Activated CD4-positive, CD25-positive, alpha-beta regulatory T cell treated with anti-CD3 and anti-CD28 coated beads, Interleukin-2, amount 50 U/mL, for 24 hours (primary cell): ENCODE measurements at places on chromosomes 12 and 14.

DNA sequence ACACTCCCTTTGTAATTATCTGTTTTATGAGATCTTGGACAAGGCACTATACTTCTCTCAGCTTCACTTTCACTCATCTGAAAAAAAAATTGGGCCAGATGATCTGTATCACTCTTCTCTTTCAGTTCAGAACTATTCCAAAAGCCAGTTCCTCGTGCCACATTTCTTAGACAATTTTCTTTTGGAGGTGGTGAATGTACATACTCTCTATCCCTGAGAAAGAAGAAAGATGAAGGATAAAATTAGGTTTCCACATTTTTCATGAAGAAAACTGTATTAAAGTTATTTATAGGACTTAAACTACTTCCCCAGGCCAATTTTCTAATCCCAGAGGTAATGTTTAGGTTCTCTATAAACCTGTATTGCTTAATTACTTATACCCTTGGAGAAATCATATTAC lies 171.6 kb downstream of the SLC6A15 start:
- no peak for ATAC-seq

DNA sequence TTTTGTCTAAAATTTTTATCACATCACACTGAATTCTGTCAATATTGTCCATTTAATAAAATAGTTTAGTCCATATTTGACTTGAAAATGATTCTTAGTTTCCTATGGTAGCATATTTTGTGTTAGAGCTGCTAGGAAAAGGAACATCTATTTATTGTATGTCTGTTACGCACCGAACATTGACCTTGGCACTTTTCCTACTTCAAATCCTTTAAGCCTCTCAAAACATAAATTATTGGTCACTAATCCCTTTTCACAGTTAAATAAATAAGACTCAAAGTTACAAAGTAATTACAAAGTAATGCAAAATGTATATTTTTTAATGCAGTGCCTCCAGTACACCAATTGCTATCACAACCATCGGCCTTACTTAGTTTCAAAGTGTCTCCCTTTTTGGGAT lies 28.5 kb downstream of the DCN start:
- ATAC-seq = no peak

DNA sequence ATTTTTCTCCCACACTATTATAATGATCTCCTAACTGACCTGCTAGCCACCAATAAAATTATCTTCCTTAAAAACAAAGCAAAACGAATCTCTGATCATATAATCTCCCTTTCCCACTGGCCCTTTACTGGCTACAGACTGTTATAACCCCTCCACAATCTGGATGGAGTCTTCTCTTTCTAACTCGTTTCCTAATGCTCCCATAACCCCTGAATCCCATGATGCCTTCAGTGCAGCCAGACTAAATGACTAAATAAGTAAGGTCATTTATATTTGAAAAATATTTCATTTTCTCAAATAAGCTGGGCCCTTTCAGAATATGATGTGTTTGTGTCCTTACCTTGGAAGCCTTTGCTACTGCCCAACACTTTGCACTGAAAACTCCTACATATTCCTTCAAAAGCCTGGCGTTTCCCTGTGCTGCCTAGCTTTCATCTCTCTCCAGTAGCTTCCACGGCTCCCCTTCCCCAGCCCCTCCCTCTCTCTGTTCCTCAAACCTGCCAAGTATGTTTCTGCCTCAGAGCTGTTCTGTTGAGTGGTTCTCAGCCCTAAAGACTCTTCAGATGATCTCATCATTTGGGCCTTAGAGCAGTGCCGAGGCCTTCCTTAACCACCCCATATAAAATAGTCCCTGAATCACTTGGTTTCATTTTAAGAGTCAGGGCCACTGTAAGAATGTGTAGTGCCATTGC lies 91.7 kb downstream of the MYRFL start:
- no peak for ATAC-seq

GRCh38 chr12:130198663-130199060 lies 36.4 kb downstream of the FZD10 start:
- ATAC-seq = no peak

- no peak for ATAC-seq
These were observed 1.1 kb upstream of the VCPKMT start for GRCh38 chr14:50117456-50117855.

DNA sequence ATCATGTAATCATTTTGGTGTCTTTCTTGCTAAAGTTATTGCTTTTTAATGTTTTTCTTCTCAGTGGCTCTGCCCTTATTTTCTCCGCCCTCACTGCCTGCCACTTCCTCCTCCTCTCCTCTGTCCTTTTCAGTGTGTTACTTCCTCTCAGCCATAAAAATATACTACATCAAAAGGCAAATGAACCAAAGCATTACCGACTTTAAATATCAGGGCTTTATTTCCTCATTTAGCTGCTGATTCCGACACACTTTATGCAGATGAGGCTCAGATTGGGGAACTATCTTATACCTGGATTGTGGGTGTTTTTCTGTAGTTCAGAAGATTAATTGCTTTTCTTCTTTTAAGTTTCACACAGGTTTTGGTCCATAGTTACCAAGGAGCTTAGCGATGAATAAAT lies 118.1 kb downstream of the CMAS start:
- peak; percentile 45 for ATAC-seq

DNA sequence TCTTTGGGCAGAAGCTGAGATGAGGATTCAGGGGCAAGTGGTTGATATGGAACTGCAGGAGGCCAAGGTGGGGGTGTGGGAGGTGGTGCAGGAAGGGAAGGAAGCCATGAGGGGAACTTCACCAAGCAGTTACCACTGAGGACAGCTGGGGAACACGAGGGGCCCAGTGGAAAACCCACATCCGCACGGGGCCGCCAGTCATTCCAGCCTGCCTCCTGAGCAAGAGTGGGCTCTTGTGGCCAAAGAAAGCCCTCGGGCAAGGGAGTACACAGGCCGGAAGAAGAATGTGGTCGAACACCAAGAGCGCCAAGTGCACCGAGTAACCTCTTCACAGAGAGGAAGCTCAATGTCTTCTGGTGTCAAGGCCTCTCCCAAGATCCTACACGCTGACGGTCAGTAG lies 252.2 kb upstream of the FOXN3 start:
- ATAC-seq = no peak

- no peak for ATAC-seq
These were observed 366.3 kb upstream of the FAR2 start for GRCh38 chr12:28782812-28783211.

DNA sequence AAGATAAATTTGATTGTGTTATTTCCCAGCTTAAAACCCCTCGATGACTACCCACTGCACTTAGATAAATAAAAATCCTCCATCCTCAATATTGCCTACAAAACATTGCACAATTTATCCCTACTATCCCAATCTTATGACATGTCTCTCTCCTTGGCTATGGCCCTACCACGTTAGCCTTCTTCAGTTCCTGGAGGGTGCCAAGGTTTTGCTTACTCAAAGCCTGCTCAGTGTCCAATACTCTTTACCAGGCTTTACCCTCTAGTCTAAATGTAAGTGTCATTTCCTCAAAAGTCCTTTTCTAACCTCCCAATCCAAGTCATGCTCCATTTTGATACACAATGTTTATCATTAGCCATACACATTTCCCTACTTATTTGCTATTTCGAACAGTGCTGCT lies 35.0 kb upstream of the PPM1A start:
- ATAC-seq = no peak

DNA sequence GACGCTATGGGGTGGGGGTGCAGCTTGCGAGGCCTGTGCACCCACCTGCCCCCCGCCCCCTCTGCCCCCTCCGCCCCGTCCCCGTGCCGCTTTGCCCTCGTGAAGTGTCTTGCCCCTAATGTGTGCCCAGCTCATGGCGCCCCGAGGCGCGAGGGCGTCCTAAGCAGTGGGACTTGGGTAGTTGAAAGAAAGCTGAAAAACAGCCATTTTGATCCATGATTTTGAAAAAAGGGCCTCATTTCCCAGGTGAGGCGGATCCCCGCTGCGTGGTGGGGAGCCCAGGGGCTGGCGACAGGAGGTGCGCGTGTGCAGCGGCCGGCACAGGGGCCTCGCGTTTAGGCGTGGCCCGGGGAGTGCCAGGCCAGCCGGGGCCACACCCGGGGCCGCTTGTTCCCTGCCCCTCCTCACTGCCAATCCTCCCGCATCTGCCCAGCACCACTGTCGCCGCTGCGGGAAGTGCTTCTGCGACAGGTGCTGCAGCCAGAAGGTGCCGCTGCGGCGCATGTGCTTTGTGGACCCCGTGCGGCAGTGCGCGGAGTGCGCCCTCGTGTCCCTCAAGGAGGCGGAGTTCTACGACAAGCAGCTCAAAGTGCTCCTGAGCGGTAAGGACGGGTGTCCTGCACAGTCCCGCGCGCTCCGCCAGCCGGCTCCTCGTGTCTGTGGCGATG lies 11.8 kb downstream of the ZFYVE21 start:
- no peak for ATAC-seq

- ATAC-seq = no peak
These were observed 81.9 kb upstream of the TSPAN8 start for GRCh38 chr12:71239731-71240130.

GRCh38 chr12:56630180-56630632 lies at the start of gene BAZ2A:
BAZ2A (minus strand) TSS chr12:56630326; CDS start chr12:56617530, 12,796 bp downstream.
- ATAC-seq = peak; percentile 84

DNA sequence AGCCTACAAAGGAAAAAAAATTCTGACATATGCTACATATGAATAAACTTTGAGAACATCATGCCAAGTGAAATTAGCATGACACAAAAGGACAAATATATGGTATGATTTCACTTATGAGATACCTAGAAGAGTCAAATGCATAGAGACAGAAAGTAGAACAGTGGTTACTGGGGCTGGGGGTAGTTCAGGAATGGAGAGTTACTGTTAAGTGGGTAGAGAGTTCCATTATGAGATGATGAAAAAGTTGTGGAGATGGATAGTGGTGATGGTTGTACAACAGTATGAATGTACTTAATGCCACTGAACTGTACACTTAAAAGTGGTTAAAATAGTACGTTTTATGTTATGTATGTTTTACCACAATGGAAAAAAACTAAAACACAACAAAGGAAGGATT lies 92.3 kb downstream of the SCAF11 start:
- no peak for ATAC-seq

DNA sequence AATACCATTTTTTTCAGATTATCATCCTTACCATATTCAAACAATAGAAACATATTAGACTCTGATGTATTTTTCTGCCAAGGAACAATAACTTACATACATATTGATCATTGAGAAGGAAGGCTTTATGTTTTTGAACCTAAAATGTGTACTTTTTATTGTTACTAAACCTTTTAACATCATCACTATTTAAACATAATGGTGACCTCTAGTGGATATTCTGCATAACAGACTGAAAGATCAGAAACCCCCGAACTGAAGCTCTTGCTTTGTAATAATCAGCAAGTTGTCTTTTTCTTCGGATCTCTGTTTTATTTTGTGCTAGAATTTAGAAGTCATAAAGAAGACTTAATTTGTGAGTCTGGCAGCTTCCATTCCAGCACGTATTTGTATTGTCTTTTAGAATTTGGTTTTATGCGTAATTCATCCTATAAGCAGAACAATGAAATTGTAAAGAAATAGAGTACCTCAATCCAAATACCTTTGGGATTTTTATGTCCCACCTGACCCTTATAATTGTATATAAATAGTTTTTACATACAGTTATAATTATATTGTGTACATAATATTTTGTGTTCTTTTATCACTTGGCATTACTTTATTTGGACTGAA lies 125.9 kb upstream of the ATF1 start:
- ATAC-seq = no peak

- ATAC-seq = no peak
These were observed 114.6 kb downstream of the TMEM132C start for GRCh38 chr12:128381541-128381940.

DNA sequence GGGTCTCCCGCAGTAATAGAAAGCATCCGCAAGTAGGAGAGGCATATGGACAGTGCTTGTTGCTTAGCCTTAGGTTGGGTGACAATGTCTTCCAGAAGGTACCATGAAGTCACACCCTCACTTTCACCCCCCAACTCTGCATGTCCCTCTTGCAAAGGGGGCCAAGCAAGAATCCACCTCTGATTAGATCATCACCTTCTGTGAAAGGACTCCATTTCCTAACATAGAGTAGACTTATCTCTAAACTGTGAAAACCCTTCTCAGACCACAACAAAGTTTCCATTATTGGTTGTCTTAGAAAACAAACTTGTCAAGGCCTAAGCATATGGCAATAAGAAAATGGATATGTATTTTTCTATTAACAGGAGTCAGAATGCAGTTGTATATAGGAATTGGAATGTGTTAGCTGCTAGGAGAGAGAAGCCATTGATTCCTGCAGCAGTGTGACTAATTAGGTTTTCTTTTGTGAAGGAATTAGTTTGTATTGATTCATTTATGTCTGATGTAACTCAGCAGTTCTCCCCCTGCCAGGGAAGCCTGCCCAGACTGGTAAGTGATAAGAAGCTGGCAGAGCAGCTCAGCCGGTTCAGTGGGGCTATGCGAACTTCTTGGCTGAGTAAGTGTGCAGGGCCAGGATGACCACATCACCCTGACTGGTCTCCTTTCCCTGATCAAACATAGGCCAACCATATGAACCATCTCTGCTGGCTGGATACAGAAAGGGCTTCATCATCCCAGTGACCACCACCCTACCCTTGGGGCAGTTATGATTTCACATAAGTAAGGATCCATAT lies 107.3 kb upstream of the CCDC196 start:
- no peak for ATAC-seq

DNA sequence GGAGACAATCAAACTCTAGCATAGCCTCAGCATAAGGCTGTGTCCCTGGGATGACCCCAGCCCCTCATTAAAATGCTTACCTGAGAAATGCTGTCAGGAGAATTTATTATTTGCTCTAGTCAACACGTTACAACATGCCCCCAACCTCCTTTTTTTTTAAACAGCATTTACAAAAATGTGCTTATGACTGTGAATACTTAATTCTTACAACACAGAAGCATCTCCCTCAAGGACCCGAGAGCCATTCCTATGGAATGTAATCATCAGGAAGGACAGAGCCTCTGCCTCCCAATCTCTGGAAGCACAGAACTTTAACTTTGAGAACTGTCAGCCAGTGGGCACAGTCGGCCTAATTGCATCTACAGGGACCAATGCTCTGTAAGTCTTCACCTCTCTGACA lies 136.6 kb upstream of the OVCH1 start:
- ATAC-seq = no peak

DNA sequence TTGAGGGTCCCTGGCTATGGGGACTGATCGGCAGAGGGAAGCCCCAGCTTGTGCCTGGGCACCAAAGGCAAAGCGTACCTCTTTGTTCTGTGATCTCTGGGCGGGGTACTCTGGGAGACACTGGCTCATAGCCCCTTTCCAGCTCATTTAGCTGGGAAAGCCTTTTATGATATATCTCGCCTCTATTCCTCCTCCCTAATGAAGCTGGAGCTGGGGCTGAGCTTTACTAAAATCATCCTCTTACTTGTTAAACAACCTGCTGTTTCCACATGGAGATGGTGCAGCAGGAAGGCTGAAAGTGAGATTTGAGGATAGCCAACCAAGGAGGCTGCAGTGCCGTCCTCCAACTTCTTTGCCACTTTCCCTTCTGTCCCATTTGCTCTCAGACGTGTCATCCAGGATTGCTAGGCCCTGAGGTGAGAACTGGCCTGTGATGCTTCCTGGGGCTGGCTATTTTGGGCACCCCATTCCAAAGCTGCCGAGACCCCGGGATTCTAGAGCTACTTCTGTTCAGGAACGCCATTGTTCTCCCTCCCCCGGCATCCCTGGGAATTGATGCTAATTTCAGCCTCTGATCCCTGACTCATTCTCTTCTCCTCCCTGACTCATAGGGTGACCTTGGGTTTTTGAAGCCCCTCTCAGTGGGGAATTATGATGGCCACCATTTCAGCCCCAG lies 16.0 kb downstream of the PDE1B start:
- no peak for ATAC-seq

- ATAC-seq = no peak
These were observed 996.0 kb downstream of the NRXN3 start for GRCh38 chr14:79166171-79166570.
